Hematopoietic multipotent progenitor cell treated with erythropoietin and hydrocortisone succinate and interleukin-3 and kit ligand, for 17 days (in vitro differentiated cells): ENCODE measurements at places on chromosomes 11 and 22.

DNA sequence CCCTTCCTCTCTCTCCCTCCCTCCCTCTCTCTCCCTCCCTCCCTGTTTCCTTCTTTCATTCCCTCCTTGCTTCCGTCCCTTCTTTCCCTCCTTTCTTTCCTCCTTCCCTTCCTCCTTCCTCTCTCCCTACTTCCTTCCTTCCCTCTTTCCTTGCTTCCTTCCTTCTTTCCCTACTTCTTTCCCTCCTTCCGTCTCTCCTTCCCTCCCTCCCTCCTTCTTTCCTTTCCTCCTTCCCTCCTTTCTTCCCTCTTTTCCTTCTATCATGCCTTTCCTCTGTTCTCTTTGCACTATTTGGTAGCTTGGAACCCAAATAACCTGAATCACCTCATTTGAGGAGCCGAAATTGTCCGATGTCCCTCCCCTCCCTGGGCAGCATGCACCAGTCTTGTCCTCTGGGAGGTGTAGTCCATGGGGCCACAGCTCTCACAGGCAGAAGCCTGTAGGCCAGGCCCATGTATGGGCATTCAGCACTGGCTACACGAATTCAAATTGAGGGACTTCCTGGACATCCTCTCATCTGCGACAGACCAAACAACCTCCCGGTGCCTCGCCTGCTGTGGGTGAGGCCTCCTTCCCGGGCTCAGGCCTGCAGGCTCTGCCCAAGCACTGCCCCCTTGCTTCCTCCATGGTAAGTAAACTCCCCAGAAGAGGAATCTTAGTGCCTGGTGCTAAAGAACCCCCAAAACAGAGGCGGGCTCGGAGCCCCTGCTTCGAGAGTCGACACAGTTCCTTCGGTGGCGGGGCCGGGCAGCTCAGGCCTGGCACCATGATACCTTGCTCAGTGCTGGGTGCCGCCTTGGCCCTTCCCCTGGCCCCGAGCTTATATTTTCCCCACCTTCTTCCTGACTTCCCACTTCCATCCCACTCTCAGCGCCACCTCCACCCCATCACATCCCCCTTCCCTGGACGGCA lies 454.1 kb upstream of the CADM1 start:
- DNase-seq: no peak

- DNase-seq: no peak
Measured at GRCh38 chr11:119218141-119218878, 12.2 kb downstream of the CBL start.

DNA sequence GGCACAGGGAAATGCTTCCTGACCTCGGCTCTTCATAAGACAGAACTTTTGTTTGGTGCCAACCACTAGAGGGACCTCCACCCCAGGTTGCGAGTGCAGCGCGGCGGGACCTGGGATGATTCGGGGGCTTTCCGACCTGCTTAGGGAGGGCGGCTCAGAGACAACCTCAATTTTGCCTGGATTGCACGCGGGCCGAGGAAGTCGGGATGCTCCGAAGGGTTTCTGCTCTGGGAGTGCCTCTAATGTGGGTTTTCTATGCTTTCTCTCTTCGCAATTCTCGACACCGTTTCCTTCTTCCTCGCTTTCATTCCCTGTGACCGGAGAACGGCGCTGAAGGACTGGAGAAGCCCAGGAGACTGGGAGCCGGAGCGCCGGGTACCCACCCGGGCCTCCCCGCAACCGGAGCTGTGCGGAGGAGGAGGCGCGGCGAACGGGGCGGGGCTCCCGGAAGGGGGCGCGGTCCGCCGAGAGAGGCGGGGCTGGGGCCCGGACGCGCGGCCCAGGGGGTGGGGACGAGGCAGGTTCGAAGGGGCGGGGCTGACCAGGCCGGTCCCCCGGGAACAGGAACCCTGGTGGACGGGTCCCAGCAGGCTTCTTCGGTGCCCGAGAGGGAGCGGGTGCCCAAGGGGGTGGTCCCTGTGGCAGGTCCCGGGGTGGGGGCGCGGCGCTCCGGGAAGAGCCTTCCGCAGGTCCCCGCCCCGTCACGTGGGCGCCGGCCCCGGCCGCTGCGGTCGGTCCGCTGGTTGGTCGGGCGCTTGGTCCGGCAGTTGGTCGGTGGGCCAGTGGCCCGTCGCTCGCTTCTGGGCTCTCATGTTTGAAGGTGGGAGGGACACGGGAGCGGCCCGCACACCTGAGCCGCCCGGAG lies at the start of gene PPFIBP2:
Gene PPFIBP2 (plus strand): TSS at position 766 of the 865 bp plus-strand sequence. CDS start 35,477 bp downstream, outside the sequence.
- peak; percentile 75 for DNase-seq

GRCh38 chr11:67667490-67668191 lies 6.8 kb downstream of the ALDH3B2 start:
- DNase-seq: no peak

- no peak for DNase-seq
Measured at GRCh38 chr11:62370743-62371440, 33.6 kb downstream of the ASRGL1 start.

DNA sequence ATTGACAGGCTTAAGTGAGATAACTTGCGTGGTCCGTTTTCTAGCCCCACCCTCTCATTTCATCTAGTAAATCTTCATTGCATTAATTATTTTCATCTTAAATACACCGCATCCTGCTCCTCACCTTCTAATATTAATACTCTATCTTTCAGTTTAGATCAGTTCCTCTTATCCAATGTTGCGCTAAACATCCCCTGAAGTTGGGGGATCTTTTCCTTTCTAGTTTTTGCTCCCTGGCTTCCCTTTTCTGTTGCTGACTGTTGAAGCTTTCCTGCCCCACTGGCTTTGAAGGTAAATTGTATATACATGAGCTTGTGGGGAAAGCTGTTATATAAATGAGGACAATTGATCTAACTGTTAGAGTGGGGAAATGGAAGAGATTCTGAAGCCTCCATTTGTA lies 7.2 kb downstream of the CAT start:
- no peak for DNase-seq

GRCh38 chr22:39994566-39995392 lies at the start of gene FAM83F:
Gene FAM83F (plus strand): TSS chr22:39994954. CDS start chr22:39995043, 89 bp downstream.
- peak; percentile 82 for DNase-seq

- no peak for DNase-seq
Measured at GRCh38 chr11:133339495-133340140, 192.7 kb downstream of the OPCML start.

- no peak for DNase-seq
Measured at GRCh38 chr11:133559382-133559781, 27.1 kb upstream of the OPCML start.

DNA sequence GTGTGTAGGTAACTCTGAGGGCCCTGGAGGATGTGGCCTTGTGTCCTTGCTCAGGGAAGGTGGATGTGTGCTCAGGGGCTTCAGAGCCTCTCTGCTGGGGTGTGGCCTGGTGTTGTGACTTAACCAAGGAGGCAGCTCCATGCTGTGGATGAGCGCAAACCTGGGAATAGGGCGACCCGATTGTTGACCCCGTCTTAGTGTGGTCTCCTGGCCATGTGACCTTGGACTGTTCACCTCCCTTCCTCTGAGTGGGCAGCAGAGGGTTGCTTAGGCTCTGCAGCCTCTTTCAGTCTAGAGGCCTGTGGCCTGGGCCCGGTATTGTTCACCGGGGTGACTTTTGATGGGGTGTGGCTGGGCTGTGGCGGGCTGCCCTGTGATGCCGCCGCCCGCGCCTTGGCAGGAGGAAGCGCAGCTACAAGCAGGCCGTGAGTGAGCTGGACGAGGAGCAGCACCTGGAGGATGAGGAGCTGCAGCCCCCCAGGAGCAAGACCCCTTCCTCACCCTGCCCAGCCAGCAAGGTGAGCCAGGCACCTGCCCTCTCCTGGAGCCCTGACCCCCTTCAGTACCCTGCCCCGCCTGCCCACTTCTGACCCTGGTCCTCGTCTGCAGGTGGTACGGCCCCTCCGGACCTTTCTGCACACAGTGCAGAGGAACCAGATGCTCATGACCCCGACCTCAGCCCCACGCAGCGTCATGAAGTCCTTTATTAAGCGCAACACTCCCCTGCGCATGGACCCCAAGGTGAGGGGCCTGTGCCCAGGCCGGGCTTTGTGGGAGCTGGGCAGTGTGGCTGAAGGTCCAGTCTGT lies 16.7 kb downstream of the INCENP start:
- no peak for DNase-seq

- DNase-seq: no peak
Measured at GRCh38 chr11:118900535-118901384, 17.1 kb downstream of the CXCR5 start.

- no peak for DNase-seq
Measured at GRCh38 chr22:44569561-44569991, 71.5 kb upstream of the RTL6 start.

- no peak for DNase-seq
Measured at GRCh38 chr11:132106096-132106982, 735.9 kb downstream of the NTM start.

DNA sequence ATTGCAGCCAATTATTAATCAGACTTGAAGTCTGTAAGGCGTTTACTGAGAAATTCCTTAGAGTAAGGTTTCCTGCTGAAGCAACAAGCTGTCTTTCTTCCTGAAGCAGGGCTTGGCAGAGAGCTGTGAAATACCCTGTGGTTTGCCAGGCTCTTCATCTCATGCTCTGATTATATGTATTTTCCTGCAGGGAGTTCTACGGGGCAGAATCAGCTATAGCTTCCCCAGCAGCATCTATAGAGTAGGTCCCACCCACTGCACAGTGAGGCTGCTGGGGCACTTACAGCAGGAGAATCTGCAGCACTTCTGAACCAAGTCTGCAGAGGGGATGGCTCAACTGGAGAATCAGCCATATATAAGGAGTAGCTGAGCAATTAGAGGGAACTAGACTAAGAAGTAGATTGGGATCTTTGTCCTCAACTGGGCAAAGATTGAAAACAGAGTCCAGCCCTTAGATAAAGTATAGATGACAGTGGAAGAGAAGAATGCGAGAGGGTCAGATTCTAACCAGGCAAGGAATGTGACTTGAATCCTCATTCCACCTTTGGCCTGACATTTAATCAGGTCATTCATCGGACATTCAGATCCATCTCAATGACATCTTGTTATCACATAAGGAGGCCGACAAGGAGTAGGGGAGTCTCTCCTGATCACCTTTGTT lies 37.6 kb downstream of the CNTF start:
- DNase-seq: no peak

- DNase-seq: peak; percentile 86
Measured at GRCh38 chr11:65572356-65573051, at the start of gene FAM89B. Gene FAM89B (plus strand): TSS chr11:65572538. CDS start chr11:65572670, 132 bp downstream.

DNA sequence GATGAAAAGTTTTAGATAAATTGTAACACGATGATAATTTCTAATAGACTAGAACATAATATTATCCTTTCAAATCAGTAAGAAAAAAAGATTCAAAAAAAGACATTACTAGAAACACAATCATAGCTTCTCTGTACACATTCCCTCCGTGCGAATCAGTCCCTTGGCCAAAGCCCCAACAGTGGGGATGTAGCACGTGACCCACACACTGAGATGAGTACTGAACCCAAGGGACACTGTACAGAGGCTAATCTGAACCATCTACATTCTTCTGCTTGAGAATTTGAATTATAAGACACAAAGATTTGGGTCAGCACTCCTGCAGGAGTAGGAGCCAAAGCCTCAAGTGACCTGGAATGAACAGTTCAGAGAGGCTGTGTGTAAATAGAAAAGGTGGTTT lies 353.7 kb downstream of the INSC start:
- no peak for DNase-seq

GRCh38 chr11:27524155-27524554 lies 17.6 kb upstream of the LIN7C start:
- no peak for DNase-seq

DNA sequence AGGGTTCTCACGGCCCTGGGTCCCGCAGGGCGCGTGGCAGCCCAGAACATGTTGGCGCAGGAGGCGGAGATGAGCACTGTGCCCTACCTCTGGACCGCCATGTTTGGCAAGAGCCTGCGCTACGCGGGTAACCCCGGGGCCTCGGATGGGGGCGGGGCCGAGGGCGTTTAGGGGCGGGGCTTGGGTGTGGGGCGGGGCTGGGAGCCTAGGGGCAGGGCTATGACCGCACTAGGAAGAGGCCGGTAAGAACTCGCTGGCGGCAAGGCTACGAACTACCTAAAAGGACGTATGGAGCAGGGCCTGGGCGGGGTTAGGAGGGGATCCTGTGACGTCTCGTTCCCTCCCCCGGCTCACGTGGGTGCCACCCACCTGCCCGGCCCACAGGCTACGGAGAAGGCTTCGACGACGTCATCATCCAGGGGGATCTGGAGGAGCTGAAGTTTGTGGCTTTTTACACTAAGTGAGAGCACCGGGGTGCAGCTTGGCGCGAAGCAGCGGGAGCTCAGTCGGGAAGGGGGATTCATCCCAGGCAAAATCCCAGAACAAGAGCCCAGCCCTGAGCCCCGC lies 2.8 kb upstream of the LZTR1 start:
- peak; percentile 51 for DNase-seq

- no peak for DNase-seq
Measured at GRCh38 chr11:132094598-132094997, 724.2 kb downstream of the NTM start.

DNA sequence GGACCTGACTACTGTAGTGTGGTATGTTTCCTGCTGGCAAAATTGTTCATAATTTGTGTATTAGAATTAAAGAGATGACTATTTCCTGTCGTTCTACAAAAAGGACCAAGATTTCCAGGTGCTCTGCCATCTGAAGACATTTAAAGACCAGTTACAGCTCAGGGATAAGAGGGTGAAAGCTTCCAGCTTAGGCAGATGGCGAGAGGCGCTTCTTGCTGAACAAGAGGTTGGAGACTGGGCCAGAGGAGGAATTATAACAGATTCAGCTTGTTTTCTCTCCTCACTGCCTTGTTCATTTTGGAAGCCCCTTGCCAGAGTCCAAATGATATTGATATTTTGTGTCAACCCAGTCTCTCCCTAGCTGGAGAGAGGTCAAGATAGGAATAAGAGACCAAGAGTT lies 23.1 kb upstream of the NNMT start:
- DNase-seq: no peak

- DNase-seq: no peak
Measured at GRCh38 chr11:129282634-129283033, 90.5 kb upstream of the ARHGAP32 start.

GRCh38 chr11:115197433-115197832 lies 306.8 kb downstream of the CADM1 start:
- no peak for DNase-seq

GRCh38 chr11:120331301-120331996 lies 4.8 kb upstream of the ARHGEF12 start:
- no peak for DNase-seq

- no peak for DNase-seq
Measured at GRCh38 chr11:76786441-76787014, 3.4 kb downstream of the TSKU start.

DNA sequence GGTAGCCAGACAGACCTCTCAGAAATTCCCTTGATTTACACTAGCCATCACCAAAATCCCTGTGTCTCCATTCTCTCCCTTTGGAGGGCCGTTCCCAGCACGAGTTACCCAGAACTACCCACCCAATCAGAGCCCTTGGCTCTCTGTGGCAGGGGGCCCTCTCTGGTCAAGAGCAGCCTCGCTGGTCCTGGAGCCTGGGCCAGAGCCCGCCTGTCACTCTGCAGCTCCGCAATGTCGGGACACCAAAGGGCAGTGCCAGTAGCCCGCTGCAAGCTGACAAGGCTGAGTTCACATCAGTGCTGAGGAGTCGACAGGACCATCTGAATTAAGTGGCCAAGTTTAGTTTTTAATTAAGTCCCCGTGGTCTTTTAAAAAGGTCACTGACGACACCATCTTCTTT lies 241.6 kb downstream of the ST3GAL4 start:
- DNase-seq: no peak
